Stimulated activated CD8-positive, alpha-beta memory T cell treated with anti-CD3 and anti-CD28 coated beads, Interleukin-15, amount 100 ng/mL, for 48 hours (primary cell): ENCODE measurements at places on chromosomes 5 and 9.

- no peak for DNase-seq
Observed at GRCh38 chr9:127159949-127160610, 37.6 kb upstream of the ANGPTL2 start.

GRCh38 chr9:106945727-106946660, 83.0 kb downstream of the ZNF462 start:
- DNase-seq, result no peak

DNA sequence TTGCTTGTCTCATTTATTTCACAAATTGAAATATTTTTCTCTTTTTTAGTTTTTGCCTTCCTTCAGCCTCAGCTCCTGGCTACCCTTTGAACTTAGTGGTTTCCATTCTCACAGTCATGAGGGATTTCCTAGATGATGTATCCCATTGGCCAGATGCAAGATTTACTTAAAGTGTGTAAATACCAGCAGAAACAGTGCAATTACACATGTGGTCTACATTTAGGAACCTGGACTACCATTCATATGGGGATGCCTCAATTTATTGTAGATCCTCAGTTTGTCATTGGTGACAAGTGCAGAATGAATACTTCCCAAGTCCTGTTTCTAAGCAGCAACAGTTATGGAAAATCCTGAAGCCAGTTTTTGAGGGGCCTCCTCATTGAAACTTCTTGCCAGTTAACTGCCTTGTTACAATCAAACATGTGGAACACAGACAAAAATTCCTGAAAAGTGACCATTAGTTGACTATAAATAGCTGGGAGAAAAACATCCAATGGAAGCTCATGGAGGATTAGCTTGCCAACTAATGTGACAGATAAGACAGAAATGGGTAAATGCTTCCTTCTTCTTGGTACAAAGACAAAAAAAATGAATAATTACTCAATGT, 113.6 kb upstream of the FER start:
- DNase-seq, result no peak

DNA sequence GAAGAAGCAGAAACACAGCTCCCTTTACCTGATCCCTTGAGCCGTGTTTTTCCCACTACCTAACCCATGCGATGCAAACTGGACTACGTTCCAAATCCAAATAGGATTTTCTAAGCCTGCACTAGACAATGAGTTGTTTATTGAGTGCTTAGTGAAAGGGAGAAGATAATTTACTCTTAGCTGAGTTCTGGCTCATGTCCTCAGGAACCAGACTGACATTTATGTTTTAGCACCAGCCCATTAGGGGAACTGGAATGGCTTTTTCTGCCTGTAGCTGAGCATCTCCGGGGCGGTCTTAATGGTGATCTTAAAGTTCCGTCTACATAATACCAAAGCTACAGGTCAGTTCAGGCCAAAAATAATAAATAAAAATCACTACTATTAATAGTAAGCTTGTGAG, 81.5 kb downstream of the SH3TC2 start:
- no peak for DNase-seq

GRCh38 chr9:13684656-13685055, 405.2 kb upstream of the MPDZ start:
- no peak for DNase-seq

GRCh38 chr5:36436306-36436705, 134.6 kb upstream of the RANBP3L start:
- no peak for DNase-seq

DNA sequence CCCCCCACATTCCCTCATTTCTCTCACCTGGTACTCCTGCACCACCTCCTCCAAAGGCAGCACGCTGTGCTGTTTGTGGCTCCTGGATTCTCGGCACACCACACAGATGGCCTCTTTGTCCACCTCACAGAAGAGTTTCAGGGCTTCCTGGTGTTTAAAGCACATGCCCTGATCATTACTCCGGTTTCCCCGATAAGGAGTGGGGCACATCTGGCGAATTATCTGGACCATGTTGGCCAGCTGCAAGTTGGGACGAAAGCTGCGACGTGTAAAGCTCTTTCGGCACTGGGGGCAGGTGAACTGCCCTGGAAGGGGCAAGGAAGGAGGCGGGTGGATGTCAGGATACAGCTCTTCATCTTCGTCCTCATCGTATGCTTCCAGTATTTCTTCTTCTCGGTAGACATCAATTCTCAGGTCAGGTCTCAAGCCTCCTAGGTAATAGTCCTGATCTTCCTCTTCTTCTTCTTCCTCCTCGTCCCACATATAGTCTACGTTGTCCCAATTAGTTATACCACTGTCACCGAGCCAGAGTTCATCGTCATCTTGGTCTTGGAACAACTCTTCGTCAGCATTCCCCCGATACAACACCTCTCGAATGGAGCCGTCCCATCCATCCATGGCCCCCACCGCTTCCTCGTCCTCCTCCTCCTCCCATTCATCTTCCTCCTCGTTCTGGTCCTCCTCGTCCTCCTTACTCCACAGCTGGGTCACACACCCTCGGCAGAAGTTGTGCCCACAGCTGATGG, 796 bp downstream of the TRIM52 start:
- no peak for DNase-seq

- no peak for DNase-seq
Observed at GRCh38 chr9:114446036-114446435, 58.3 kb upstream of the AKNA start.

- no peak for DNase-seq
Observed at GRCh38 chr5:94010814-94011213, 269.4 kb upstream of the POU5F2 start.

GRCh38 chr9:114806526-114806900, 674 bp upstream of the TNFSF15 start:
- no peak for DNase-seq

- no peak for DNase-seq
Observed at GRCh38 chr9:87178302-87178701, 231.0 kb upstream of the GAS1 start.

GRCh38 chr9:86464242-86464641, 110.0 kb upstream of the TUT7 start:
- no peak for DNase-seq

- no peak for DNase-seq
Observed at GRCh38 chr5:134769206-134769605, 10.6 kb downstream of the DDX46 start.

- no peak for DNase-seq
Observed at GRCh38 chr5:152883066-152883775, 478.1 kb upstream of the NMUR2 start.

DNA sequence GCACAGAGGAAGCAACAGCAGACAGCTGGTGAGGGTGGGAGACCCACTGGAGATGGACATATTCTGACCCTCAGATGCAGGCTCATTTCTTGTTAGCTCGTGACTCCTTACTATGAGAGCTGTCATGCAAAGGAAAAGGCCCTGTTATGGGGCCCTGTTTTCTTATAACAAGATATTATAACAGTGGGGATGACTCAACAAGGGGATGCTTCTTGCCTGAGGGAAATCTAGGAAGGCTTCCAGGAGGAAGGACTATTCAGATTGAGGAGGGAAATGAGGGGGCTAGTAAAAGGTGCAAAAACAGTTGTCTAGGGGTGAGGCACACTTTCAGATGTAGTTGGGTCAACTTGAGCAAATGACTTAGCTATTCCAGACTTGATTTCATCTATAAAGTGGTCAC, 83.0 kb downstream of the DAB2IP start:
- no peak for DNase-seq

GRCh38 chr9:114432323-114433067, 44.7 kb upstream of the AKNA start:
- DNase-seq, result no peak
